ENCODE measurements at places on chromosomes 7 and 10.
A peak's percentile ranks its signal among the peaks of the same experiment; 100 is the strongest.

DNA sequence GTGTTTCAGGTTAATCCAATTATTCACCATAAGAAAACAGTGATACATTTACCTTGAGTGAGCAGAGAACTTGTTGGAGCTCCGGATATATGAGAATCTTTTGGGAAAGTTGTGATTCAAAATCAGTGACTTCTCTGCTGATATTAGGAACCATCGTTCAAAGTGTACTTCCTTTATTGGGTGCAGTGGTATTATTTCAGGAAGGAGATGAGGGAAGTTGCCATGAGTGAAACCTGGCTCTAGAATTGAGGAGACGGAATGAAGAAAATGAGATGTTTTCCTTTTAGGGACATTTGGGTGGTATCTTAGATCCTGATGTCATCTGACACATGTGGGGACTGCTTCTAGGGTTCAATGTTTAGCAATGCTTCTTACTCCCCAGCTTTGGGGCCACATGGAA is 343.9 kb downstream of the ABCA13 start:
- no peak for DNase-seq

GRCh38 chr10:105473170-105473569 is 832.1 kb downstream of the SORCS3 start:
- DNase-seq, result no peak

DNA sequence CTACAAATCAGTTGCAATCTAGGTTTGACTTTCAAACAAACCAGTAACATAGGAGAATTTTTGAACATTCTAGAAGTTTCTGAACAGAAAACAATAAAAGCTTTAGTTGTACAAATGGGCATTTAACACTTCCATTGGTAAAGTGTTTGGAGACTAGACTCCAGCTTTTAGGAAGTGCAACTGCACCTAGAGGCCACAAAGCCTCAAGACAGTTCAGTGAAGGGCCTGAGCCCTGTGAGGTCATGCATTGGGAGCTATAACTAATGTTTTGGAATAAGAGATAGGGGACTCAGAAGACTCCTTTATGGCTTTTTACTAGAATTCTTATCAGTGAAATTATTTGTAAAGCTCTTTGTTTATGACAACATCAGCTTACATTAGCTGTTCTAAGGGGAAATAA is 3.0 kb upstream of the EPHB6 start:
- DNase-seq, result no peak

- DNase-seq, result no peak
Observed at GRCh38 chr10:30092151-30092790, 32.9 kb upstream of the JCAD start.

DNA sequence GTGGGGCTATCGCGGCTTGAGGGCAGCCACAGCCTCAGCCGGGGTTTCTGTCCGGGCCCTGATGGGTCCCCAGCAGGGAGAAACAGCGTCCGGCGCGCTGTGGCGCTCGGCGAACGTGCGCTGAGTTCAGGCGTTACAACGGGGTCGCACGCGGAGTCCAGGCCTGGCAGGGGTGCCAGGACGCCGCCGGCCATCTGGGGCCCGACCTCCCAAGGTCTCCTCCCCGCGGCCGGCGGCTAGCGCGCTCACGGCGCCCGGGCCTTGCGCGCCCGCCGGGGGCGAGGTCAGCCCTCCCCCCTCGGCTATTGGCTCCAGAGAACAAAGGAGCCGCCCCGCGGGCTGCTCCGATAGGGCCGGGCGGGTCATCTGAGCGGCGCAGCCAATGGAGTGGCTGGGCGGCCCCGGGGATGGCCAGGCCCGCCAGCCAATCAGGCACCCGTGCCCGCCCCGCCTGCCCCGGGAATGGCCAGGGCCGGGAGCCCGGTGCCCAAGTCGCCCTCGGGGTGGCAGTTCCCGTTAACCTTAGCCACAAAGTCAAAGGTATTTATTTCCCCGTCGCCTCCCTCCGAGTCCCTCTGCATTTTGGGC is at the start of gene ZNF775:
Gene ZNF775, plus strand, starts transcription at position 478 of the 588 bp plus-strand sequence. CDS start 9,141 bp downstream, outside the sequence.
- DNase-seq, result peak; percentile 97

- DNase-seq, result peak; percentile 1
Observed at GRCh38 chr7:157410831-157411556, 74.2 kb downstream of the DNAJB6 start.

DNA sequence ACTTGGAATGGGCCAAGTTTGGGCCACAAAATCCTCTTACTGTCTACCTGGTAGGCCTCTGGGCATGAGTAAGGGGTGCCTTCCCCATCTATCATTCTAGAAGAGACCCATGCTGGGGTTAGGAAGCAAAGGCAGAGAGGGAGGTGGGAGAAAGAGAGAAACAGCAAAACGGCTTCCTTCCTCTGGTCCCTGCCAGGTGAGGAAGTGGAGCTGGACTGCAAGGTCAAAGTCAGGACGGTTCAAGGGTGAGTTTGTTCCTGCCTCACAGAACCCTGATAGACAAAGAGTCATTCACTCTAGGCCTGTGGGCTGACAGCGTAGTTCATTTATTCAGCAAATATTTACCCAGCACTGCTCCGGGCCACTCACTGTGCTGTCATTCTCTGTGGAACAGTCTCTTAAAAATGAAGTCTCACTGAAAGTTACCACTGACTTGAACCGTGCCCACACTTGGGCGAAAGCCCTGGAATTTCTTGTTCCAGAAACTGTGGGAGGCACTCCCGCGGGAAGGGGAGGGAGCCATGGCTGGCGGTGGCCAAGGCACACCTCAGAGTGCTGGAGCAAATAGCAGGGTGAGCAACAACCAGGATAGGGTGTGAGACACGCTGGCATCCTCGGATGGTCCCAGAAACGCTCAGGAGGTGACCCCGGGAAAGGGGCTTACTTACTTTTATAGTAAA is 26.2 kb upstream of the ECHDC3 start:
- no peak for DNase-seq

DNA sequence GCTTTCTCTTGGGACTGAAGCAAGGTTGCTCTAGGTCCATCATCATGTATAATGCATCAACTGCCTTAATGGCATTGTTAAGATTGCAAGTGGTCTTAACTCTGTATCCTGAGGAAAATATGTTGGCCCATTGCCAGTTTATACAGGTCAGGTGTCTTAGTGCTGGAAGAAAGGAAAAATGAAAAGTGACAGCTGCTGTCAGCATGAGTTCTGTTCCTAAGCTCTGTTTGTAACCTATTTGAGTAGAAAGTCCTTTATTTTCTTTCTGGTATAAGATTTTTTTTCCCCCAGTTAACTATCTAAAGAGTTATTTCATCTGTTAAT is 127.2 kb downstream of the SRI start:
- no peak for DNase-seq

GRCh38 chr7:140283472-140283871 is 106.7 kb upstream of the KDM7A start:
- no peak for DNase-seq

DNA sequence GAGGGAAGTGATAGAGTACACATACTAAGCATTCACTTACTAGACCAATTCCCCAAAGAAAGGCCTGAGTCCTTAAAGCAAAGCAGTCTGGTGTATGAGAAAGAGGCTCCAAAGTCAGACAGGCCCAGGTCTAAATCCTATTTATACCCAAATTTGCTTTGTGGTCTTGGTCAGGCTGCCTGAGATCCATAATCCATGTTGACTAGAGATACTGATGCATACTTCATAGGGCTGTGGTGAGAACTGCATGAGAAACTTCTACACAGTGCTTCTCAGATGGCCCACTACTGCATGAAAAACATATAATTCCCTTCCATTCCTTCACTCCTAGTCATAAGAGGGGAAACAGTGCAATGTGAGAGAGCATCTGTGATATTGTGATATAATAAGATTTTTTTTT is 81.6 kb upstream of the SP4 start:
- no peak for DNase-seq

DNA sequence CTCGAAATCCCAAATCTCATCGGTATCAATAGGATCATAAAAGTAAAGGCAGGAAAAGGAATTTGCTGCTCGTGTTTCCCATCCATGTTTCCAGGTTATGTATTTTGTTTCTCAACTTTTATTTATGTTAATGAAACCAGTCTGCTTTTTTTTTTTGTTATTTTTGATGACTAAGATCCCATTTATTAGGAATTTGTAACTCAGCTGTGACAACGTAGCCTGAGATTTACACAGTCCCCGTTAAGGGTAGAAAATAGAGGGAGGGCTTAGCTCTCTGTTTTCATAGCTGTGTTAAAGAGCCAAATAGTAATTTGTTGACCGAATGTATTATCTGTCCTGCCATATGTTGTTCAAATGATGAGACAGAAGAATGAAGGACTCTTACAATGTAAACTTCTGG is 164.0 kb downstream of the MGMT start:
- DNase-seq, result no peak

- no peak for DNase-seq
Observed at GRCh38 chr7:127322832-127323493, 69.5 kb downstream of the ZNF800 start.

GRCh38 chr10:82986216-82986615 is 1111.2 kb downstream of the NRG3 start:
- no peak for DNase-seq

All from left ventricle myocardium inferior (tissue), 1 donor.